ENCODE measurements at places on chromosomes 2 and 18. TPM values are rescaled to one million over a fixed set of nuclear protein-coding genes. Genes with fewer than 3 reads are reported as not detected.

DNA sequence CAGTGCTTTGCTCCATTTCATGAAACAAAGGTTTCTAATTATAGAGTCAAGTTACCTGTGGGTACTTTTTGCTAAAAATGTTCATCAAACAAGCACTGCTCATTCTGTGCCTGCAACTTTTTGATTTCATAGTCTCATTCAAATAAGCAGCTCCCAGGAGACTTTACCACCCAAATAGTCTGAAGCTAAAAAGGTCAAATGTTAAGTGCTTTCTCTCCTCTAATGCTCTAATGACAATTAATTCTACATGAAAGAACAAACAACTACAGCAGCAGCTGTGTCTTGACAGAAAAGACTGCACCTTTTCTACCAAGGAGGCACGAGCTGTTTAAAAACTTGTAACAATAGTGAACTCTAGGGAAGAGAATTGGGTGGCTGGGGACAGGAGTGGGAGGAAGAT is 65.3 kb downstream of the CCDC93 start:
- no peak for DNase-seq
- no peak overlapping the region for H3K4me3 ChIP-seq
- H3K27ac ChIP-seq = no peak overlapping the region
- peaks cover 33% of the 10 kb centered on the region for H3K4me1 ChIP-seq
- H3K27me3 ChIP-seq = no peaks in the 10 kb centered on the region

DNA sequence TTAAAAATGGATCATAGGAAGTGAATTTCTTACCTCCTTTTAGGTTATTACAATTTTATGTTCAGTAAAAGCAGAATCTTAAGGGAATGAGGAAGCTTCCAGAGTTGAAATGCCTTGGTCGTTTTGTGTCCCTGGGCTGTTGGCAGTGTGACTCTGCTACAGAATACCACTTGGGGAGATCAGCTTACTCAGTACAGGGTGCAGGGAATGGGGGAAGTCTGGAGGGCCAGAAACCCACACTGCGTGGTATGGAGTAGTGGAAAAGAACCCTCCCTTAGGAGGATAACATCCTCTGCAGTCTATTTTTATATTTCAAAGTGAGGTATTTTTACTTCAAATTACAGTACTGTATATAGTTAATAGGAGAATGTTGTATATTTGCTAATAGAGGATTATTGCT is 51.1 kb downstream of the R3HDM1 start:
- H3K4me3 ChIP-seq = no peak overlapping the region
- H3K27me3 ChIP-seq = no peaks in the 10 kb centered on the region

- DNase-seq = no peak
- H3K27ac ChIP-seq = no peak overlapping the region
- no peak overlapping the region for H3K4me3 ChIP-seq
- H3K27me3 ChIP-seq = no peaks in the 10 kb centered on the region
- no peaks in the 10 kb centered on the region for H3K36me3 ChIP-seq
These were observed 6.9 kb upstream of the EPB41L5 start for GRCh38 chr2:120005834-120006521.

GRCh38 chr2:153940511-153940910 is 68.8 kb downstream of the GALNT13 start:
- no peaks in the 10 kb centered on the region for H3K27me3 ChIP-seq
- no peak overlapping the region for H3K27ac ChIP-seq
- no peak overlapping the region for H3K4me3 ChIP-seq
- peak; percentile 33 for DNase-seq
- H3K36me3 ChIP-seq = no peaks in the 10 kb centered on the region
- no peaks in the 10 kb centered on the region for H3K4me1 ChIP-seq

GRCh38 chr2:179636995-179637394 is 224.4 kb downstream of the ZNF385B start:
- H3K4me1 ChIP-seq = no peaks in the 10 kb centered on the region
- H3K4me3 ChIP-seq = no peak overlapping the region
- no peaks in the 10 kb centered on the region for H3K27me3 ChIP-seq
- no peaks in the 10 kb centered on the region for H3K36me3 ChIP-seq

DNA sequence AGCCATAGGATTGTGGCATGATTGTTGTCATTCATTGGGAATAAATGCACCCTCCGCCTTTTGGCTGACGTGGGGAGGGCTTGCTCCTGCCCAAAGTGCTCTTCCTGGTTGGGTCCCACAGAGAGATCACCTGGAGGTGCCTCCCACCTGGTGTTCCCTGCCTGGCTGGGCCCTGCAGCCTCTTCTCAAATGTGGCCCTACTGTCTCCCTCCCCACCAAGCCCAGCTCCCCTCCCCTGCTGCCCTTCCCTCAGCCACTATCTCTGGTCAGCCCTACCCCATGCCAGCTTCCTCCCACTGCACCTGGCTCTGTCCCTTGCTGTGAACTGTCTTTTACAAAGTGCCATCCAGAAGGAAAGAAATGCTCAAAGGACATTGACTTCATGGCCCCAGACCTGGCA is 173.4 kb downstream of the GLI2 start:
- peaks cover 32% of the 10 kb centered on the region for H3K4me1 ChIP-seq
- no peaks in the 10 kb centered on the region for H3K27me3 ChIP-seq
- no peak overlapping the region for H3K27ac ChIP-seq
- DNase-seq = no peak
- H3K36me3 ChIP-seq = no peaks in the 10 kb centered on the region

- H3K27me3 ChIP-seq = no peaks in the 10 kb centered on the region
- DNase-seq = peak; percentile 68
- no peaks in the 10 kb centered on the region for H3K36me3 ChIP-seq
These were observed 125.5 kb upstream of the SIX2 start for GRCh38 chr2:45134726-45135125.

- no peak overlapping the region for H3K27ac ChIP-seq
- DNase-seq = no peak
- no peaks in the 10 kb centered on the region for H3K27me3 ChIP-seq
- H3K4me1 ChIP-seq = peaks cover 26% of the 10 kb centered on the region
- no peaks in the 10 kb centered on the region for H3K36me3 ChIP-seq
These were observed 550.3 kb upstream of the TNP1 start for GRCh38 chr2:217409949-217410680.

GRCh38 chr2:147311058-147311430 is 533.8 kb upstream of the ACVR2A start:
- no peaks in the 10 kb centered on the region for H3K27me3 ChIP-seq
- H3K36me3 ChIP-seq = no peaks in the 10 kb centered on the region
- no peak for DNase-seq
- H3K4me1 ChIP-seq = no peaks in the 10 kb centered on the region

DNA sequence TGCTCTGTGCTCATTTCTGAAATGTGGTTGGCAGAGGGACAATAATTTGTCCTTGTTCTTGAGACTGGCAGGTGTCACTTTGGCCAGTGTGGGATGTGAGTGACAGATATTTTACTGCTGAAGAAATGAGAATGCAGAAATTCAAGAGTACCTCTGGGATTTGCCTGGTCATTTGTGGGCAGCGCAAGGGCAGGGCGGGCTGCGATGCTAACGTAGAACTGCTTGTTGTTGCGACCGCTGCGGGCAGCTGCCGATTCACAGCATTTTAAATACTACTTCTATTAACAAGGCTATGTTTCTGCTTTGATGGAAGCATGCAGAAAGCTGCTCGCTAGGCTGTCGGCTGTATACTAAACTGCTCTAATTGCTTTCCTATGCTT is 268.6 kb downstream of the FIGN start:
- peaks cover 4% of the 10 kb centered on the region for H3K27me3 ChIP-seq
- H3K4me1 ChIP-seq = no peaks in the 10 kb centered on the region
- H3K4me3 ChIP-seq = no peak overlapping the region
- no peak overlapping the region for H3K27ac ChIP-seq
- no peaks in the 10 kb centered on the region for H3K36me3 ChIP-seq

DNA sequence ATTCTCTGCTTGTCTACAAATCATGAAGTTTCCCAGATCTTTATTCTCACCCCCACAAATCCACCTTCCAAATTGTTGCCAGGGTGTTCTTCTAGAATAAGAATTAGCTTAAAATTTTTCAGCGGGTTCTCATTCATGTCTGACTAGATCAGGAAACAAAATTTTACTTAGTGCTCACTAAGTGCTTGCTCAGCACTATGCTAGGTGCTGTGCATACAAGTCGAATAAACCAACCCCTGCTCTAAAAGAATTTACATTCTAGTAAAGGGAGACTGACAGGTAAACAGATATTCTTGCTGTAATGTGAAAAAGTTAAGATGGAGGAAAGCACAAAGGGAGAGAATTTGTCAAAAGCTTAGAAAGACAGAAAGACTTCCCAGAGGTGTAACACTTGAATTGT is 2.4 kb upstream of the FSIP2 start:
- no peaks in the 10 kb centered on the region for H3K4me1 ChIP-seq
- H3K36me3 ChIP-seq = no peaks in the 10 kb centered on the region
- no peak for DNase-seq
- no peak overlapping the region for H3K4me3 ChIP-seq
- no peak overlapping the region for H3K27ac ChIP-seq

- no peaks in the 10 kb centered on the region for H3K27me3 ChIP-seq
- no peak for DNase-seq
- H3K36me3 ChIP-seq = peaks cover 12% of the 10 kb centered on the region
- H3K27ac ChIP-seq = peak overlapping the region; percentile 7
- peaks cover 78% of the 10 kb centered on the region for H3K4me1 ChIP-seq
These were observed 16.2 kb downstream of the KLF7 start for GRCh38 chr2:207149249-207150213.

DNA sequence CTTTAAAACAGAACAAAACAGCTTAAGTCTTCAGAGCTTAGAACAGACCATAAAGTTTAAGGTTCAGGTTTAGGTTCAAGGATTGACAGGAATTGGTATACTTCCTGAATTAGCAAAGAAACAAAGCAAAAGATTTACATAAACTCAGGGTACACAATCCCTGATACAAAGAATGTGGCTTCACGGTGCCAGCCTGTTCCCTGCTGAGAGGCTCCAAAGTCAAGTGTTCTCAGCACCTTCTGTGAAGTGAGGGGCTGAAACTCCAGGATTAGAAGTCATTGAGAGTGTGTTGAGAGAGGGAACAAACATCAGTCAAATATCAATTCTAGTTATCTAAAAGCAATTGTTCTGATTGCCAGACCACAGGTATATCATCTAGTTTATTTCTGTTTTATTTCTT is 35.7 kb downstream of the DYNAP start:
- no peak overlapping the region for H3K27ac ChIP-seq
- no peaks in the 10 kb centered on the region for H3K27me3 ChIP-seq

Gene ALKAL2
- total RNA-seq = not detected

Gene ALPG
- total RNA-seq = not detected

Gene CTAGE1
- total RNA-seq = 0.11 TPM

Gene TUBA4A
- total RNA-seq = 14.3 TPM

Gene POMC
- total RNA-seq = 5.8 TPM

Gene FMNL2
- total RNA-seq = 19.6 TPM

Gene ATOH8
- 50.1 TPM for total RNA-seq

Measured in GM23248 (cell line).